ENCODE measurements at places on chromosomes 13 and 19.
A peak's percentile ranks its signal among the peaks of the same experiment; 100 is the strongest.

DNA sequence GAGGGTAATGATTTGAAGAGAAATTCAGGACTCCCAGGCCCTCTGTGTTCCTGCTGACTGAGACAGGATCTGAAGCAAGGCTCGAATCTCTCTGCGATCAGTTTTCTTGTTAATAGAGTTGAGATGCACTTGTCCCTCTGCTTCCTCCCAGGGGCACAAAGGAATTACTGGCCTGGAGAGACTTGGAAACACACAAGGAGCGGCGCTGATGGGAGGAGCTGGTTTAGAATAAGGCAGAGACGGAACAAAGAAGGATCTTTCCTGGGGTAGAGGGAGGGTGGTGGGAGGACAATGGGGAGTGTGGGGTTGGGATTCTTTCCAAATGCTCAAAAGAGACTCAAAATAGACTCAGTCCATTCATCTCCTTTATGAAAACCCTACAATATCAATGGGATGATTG is 719.1 kb downstream of the UQCRFS1 start:
- DNase-seq: no peak

DNA sequence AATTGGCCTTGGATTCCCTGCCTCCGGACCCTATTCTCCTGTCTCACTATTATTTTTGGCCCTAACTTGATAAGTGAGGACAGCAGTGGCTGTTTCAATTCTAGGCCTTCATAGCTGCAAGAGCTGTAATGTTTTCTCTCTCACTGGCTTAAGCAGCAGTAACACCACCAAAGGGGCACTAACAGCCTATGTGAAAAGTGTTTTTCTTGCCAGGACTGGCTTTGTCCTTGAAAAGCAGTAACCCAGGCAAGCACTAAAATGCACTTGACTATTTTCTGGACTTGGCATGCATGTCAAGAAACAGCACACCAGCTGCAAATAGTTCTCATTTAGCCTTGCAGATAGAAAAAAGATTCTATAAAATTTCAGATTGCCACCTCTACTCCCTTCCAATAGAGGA is 9.3 kb upstream of the FBXL3 start:
- DNase-seq: no peak

- peak; percentile 17 for DNase-seq
Observed at GRCh38 chr13:50016444-50016843, 1.2 kb downstream of the KCNRG start.

DNA sequence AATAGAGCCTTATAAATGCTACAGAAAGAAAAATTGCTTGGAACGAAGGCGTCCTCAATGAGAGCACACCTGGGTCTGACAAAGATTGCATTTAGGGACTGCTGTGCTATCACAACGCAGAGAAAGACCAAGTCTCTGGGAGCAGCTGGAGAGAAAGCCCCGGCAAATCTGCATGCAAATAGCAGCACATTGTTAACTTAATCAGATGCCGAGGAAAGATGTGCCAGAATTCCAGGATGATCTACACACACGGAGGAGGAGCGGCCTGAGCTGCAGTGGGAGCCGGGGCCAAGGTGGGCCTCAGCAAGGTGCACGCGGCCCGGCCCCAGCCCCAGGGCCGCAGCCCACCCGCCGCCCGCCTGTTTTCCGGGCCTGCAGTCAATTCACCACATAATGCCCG is 1.4 kb downstream of the ZNF536 start:
- DNase-seq: no peak

GRCh38 chr19:46205183-46205984 is 24.2 kb upstream of the IGFL1 start:
- no peak for DNase-seq

- no peak for DNase-seq
Observed at GRCh38 chr19:6210091-6210490, 69.7 kb downstream of the MLLT1 start.

- DNase-seq: no peak
Observed at GRCh38 chr13:27261396-27261795, 9.2 kb upstream of the RASL11A start.

DNA sequence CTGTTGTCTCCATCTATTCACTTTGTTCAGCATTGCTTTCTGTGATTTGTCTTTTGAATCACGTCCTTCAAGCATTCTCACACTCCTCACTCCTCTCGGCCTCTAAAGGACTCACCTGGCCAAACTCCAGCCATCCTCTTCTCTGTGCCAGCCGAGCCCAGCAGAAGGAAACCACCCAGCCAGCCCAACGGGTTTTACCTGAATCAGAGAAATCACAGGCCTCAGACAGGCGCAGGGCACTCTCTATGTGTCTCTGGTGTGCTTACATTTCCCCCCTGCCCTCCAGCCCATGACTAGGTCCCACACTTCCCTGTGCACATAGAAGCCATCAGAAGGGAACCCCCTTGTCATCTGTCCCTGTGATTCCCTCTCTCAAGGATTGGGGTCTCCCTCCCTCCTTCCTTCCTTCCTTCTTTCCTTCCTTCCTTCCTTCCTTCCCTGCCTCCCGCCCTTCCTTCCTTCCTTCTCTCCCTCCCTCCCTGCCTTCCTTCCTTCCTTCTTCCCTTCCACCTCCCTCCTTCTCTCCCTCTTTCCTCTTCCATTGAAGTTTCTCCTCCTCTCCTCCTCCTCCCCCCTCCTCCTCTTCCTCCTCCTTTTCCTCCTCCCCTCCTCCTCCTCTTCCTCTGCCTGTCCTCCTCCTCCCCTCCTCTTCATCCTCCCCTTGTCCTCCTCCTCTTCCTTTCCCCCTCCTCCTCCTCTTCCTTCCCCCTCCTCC is 8.8 kb upstream of the ZNF541 start:
- no peak for DNase-seq

- DNase-seq: no peak
Observed at GRCh38 chr13:47166336-47166735, 269.5 kb upstream of the HTR2A start.

DNA sequence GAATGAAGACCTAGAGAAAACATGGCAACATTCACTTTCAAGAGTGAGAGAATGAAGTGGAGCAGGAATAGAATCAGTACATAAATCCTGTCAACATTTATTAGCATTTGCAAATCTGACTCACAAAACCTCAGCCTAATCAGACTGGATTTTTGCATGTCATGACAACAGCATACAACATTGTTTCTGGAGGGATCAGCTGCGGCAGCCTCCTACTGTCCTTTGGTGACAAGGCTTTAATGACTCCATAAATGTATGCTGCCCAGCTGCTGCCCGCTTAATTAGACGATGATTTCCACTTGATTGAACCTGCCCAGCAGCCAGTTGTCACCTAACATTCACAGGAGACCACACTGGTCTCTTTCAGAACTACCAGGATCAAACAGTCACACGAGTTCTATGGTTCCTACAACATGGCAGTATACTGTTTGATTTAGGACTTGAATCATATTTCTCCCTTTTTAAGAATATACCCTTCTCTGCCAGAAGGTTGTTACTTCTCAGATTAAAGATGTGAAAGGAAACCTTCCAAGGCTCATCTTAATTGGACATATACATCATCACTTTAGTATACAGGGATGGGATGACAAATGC is 9.3 kb downstream of the EBPL start:
- DNase-seq: no peak

DNA sequence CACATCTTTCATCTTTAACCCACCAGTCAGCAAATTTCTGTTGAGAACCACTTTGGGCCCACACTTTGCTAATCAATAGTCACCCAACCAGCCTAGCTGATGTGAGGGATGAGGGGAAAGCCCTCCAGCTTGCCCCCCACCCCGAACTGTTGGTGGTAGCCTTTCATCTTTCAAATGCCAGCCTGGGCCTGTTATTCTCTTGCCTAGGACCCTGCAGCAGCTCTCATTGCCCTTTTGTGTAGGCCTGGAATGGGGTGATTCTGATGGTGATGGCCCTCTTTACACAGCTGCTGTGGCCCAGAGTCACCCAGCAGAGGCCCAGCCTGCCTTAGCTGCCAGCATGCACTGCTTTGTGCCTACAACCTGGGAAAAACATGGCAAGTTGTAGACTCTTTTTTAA is 294.5 kb downstream of the SLC7A1 start:
- no peak for DNase-seq

DNA sequence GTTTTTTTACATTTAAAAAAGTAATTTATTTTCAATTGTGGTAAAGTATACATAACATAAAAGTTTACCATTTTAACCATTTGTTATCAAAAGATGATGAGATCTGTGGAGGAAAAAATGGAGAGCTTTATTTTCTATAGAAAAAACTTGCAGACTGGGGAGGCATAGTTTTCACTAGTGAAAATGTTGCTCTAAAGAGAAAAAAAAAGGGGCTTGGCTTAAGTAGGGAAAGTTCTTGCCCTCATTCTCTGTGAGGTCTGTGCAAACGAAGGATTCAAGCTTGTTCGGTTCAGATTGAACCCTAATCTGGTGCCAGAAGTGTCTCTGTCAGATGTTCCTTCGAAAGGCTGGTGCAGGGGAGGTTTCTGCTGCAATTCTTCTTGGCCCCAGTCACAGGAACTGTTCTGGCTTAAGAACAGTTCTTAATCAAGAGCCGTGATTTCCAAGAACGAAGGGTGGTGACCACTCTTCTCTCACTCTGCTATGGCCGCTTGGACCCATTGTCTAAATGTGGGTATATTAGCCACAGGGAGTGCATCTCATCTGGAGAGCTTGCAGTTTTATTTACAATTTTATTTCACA is 42.1 kb downstream of the PCCA start:
- no peak for DNase-seq

GRCh38 chr19:32691291-32691951 is at the start of gene NUDT19:
NUDT19 (plus strand) TSS chr19:32691821; CDS start chr19:32691961, 140 bp downstream.
- peak; percentile 78 for DNase-seq

GRCh38 chr19:46386996-46387712 is 26.2 kb downstream of the CCDC8 start:
- DNase-seq: no peak

DNA sequence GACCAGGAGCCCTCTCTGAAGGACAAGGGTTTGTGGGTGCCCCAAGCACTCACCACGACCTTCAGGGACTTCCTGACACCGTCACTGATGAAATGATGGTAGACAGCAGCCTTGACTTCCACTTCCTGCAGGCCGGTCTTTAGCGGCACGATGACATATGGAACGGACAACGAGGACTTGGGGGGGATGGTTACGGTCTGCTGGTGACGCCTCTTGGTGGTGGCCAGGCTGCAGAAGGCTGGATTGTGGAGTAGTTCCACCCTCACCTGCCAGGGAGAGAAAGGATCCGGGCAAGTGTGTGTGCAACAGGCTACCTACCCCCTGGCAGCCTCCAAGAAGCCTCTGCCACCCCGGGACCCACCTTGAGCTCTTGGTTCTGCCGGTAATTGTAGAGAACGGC is 23.2 kb downstream of the C3 start:
- DNase-seq: no peak

DNA sequence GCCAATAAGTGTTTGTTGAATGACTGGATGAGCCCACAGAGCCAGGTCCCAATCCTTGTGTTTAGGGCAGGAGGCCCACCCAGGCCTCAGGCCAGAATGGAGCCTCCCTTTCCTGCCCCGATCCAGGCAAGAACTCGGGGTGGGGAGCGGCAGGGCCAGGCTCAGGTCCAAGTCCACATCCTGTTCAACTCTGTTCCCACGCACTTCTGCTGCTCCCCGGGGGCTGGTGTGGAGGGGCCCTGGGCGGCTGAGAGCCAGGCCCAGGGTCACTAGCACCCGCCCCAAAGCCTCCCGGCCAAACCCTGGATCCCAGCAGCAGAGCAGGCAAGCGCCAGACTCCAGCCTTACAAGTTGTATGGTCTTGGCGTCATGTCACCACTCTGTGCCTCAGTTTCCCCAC is 8.0 kb downstream of the ANGPTL8 start:
- DNase-seq: no peak

DNA sequence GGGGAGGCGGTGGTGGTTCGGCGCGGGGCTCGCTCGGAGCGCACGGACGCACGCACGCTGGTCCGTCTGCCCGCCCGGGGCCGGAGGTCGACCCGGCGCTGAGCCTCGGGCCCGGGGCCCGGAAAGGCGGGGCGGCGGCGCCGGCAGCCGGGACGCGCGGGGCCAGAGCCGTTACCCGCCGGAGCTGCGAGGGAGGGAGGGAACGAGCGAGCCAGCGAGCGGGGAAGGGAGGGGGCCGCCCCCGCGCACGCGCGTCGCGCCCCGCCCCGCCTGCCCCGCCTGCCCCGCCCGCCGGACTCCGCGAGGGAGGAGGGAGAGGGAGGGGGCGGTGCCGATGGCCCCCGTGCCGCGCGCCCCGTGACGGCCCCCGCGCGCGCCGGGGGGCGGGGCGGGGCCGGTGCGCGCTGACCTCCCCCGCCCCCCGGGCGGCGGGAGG is 15.0 kb downstream of the CIC start:
- DNase-seq: no peak
